BJ (cell line): ENCODE measurements at places on chromosomes 12 and 14. TPM values are rescaled to one million over a fixed set of nuclear protein-coding genes. Genes with fewer than 3 reads are reported as not detected.

Gene GZMB
- not detected in 2 replicates for polyA plus RNA-seq

DNA sequence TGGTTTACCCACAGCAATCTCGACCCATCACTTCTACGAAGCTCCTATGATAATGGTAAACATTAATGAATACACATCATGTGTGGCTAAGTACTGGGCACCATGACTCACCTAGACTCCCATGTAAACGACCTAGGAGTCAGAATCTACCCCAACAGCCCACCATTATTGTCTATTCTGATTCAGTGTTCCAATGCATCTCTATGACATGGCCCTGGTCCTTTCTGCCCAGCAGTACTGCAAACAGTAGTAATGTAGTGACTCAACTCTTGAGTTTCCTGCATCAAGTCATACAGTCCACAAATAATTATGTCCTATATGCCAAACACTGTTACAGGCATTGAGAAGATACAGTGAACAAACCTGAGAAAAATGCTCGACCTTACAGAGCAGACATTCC, 14.6 kb downstream of the GTF2A1 start:
- no peak for DNase-seq

Gene SLC41A2
- 1.2 and 2.9 TPM in 2 replicates for polyA plus RNA-seq

DNA sequence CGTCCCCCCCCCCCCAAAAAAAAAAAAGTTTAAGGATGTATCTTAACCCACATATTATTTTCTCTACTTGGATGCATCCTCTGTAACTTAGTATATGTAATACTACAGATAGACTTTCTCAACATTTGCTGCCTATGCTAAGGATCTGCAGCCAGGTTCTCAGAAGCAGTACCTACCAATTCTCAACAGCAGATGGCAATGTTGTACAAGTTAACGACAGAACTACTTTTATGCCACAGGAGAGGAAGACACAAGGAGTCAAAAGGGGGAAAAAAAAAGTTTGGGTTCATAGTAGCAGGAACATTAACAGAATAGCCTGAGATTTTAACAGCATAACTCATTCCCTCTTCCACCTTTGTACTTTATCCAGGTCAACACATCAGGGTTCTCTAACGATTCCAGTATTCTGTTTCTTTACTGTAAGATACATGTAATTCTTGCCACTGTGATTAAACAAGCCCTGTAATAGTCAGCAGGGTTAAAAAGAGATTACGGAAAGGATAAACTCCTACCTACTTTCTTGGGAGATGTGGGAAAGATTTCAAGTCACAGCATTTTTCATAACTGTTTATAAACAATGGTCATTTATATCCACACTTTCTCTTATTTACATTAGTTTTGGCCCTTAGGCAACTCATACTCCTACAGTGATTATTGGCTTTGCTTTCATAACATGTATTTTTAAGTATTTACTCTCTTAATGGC, 5.7 kb upstream of the NEK9 start:
- no peak for DNase-seq

GRCh38 chr12:19052689-19053088, 76.8 kb upstream of the PLEKHA5 start:
- no peak for DNase-seq

Gene NOVA1
- 0.10 TPM in 1 of 2 replicates, not detected in the other for polyA plus RNA-seq

Gene SMIM41
- 0.05 TPM in 1 of 2 replicates, not detected in the other for polyA plus RNA-seq

DNA sequence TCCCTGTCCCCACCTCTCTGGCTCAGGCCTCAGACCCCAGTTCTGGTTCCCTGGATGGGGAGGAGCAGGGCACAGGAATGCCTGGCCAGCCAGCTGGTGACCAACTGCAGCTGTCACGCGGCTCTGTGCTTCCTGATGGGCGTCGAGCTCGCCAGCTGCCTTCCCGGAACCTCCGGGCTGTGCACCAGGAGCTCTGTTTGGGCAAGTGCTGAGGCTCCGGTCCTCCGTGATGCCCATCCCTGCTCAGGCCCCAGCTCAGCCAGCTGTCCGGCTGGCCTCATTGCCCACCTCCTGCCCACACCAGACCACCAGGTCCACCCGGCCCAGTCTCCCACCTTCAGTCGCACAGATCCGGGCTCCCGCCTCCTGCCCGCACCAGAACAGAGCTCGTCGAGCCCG, 4.8 kb downstream of the IFFO1 start:
- no peak for DNase-seq

DNA sequence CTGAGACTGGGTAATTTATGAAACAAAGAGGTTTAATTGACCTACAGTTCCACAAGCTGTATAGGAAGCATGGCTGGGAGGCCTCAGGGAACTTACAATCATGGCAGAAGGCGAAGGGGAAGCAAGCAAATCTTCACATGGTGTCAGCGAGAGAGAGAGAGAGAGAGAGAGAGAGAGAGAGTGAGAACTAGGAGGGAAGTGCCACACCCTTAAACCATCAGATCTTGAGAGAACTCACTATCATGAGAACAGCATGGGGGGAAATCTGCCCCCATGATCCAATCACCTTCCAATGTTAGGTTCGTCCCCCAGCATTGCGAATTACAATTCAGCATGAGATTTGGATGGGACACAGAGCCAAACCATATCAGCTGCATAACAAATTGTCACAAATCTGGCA, 96.7 kb downstream of the CHST11 start:
- DNase-seq = no peak

DNA sequence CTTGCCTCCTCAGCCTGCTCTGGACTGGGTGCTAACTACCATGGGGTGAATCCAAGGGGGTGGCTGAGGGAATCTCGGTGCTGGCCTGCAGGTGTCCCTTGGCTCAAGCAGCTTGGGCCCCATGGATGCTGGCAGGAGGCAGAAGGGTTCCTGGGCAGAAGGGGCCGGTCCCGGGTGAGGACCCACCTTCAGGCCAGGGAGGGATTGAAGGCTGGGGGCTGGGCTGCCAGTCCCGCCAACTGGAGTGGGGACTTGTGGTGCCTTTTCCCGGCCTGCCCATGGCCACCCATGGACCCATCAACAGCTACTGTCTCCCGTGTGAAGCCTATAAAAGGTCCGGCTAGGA, 550.1 kb downstream of the SLC6A15 start:
- no peak for DNase-seq

DNA sequence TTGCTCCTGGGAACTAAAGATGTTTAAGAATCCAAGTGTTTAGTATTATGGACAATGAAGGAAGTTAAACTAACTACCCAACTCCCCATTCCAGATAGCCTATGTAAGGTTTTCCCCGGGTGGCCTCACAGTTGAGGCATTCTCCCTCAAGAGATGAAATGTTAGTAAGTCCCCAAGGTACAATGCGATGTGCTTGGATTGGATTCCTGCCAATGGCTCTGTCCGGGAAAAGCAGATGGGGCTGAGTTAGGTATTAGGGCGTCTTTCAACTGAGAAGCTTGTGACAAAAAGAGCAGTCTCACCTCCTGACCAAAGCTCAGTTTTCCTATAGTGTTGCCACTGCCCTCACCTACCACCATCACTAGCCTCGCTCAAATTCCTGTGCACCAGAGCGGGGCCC, 64.8 kb upstream of the E2F7 start:
- DNase-seq = no peak

- no peak for DNase-seq
These were observed 967.8 kb downstream of the TMEM121 start for GRCh38 chr14:106493962-106494823.

GRCh38 chr12:111766608-111767361, at the start of gene ALDH2:
ALDH2 (plus strand) TSS chr12:111766933; CDS start chr12:111766983, 50 bp downstream.
- no peak for DNase-seq

GRCh38 chr12:108729612-108730364, 1.5 kb downstream of the CORO1C start:
- DNase-seq = no peak

GRCh38 chr14:64818151-64818550, 61.6 kb downstream of the SPTB start:
- no peak for DNase-seq

Gene PROX2
- not detected in 2 replicates for polyA plus RNA-seq

DNA sequence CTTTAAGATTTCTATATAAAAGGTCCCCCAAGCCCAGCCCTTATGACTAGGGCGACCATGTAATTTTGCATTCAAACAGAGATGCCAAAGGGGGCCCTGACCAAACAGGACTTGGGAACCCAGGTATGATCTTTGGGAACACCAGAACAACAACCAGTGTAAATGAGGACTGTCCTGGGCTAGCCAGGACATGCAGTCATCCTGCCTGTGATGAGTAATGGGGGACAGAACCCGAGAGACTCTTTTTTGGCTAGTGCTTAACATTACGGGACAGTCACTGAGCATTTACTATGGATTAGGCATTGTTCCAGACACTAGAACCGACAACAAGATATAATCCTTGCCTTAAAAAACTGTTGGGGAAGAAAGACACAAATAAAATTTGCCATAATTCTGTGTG, 337.3 kb downstream of the CACNA1C start:
- no peak for DNase-seq

DNA sequence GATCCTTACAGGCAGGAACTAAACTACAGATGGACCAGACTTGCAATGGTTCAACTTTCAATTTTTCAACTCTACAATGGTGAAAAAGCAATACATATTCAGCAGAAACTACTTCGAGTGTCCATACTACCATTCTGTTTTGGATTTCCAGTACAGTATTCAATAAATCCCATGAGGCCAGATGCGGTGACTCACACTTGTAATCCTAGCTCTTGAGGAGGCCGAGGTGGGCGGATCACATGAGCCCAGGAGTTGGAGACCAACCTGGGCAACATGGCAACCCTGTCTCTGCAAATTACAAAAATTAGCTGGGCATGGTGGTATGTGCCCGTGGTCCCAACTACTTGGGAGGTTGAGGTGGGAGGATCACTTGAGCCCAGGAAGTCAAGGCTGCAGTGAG, 336.1 kb downstream of the MED13L start:
- DNase-seq = no peak

DNA sequence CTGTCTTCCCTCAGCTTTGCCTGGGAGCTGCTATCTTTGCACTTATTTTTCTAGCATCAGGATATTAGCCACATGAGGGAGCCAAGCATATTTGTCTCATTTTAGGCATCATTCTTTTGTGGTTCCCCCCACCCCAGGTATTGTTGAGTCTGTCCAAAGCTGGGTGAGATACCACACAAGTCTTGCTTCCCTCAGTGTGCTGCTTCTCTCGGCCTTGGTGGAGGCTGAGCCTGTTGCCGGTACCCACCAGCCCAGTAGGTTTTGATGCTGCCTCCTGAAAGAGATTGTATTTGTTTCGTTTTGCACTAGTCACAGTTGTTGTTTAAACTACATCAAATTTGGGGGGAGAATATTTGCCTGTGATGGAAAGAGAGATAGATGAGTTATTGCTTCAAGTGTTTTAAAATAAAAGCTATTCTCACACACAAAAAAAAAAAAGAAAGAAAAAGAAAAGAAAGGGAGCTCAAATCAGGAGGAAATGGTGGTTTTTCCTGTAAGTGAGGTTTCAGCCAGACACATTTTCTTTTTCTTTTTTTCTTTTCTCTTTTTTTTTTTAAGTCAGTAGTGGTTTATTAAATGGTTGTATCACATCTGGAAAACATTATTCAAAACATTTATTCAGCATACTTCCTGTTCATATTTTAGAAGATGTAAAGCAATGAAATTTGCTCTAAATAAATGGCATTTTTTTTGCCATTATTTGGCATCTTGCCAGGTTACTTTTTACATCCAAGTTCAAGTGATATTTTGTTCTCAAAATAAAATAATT, 58.5 kb downstream of the SLC4A8 start:
- no peak for DNase-seq

Gene GARIN6
- not detected in 2 replicates for polyA plus RNA-seq

DNA sequence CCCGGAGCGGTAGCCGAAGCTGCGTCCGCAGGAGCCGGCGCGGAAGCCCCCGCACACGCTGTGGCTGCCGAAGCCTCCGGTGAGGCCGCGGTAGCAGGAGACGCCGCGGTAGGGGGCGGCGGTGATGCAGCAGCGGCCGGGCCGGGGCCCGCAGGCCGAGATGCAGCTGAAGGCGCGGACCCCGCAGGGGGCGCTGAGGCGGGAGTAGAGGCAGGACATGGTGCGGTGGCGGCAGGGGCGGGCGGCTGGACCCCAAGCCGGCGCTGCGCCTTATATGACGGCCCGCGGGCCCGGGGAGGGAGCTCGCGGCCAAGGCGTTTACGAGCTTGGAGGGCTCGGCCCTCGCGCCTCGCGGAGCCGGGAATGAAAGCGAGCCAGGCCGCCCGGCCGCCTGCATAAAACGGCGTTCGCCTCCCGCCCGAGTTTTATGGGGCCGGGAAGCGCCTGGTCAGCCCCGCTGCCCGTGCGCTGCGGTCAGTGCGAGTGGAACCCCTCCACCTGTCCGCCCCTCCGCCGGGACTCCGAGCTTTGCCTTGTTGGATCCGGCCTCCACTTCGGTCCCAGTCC, 16.0 kb upstream of the KRT86 start:
- DNase-seq = no peak

Gene MAP3K9
- polyA plus RNA-seq = 0.36 and 0.45 TPM in 2 replicates

- DNase-seq = peak; percentile 18
These were observed 48.3 kb downstream of the STXBP6 start for GRCh38 chr14:25001601-25002000.

DNA sequence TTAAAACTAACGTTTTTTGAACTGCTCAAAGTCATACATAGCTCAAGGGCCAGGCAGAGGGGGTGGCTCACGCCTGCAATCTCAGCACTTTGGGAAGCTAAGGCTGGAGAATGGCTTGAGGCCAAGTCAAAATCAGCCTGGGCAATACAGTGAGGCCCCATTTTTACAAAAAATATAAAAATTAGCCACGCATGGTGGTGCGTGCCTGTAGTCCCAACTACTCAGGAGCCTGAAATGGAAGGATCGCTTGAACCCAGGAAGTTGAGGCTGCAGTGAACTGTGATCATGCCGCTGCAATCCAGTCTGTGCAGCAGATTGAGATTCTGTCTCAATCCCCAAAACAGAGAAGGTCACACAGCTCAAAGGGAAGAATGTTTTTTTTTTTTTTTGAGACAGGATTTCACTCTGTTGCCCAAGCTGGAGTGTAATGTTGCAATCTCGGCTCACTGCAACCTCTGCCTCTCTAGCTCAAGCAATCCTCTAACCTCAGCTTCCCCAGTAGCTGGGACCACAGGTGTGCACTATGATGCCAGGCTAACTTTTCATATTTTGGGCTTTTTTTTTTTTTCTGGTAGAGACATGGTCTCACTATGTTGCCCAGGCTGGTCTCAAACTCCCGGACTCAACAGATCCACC, 2.9 kb downstream of the RBM23 start:
- DNase-seq = no peak

Gene SAMD15
- 0.34 and 1.4 TPM in 2 replicates for polyA plus RNA-seq

DNA sequence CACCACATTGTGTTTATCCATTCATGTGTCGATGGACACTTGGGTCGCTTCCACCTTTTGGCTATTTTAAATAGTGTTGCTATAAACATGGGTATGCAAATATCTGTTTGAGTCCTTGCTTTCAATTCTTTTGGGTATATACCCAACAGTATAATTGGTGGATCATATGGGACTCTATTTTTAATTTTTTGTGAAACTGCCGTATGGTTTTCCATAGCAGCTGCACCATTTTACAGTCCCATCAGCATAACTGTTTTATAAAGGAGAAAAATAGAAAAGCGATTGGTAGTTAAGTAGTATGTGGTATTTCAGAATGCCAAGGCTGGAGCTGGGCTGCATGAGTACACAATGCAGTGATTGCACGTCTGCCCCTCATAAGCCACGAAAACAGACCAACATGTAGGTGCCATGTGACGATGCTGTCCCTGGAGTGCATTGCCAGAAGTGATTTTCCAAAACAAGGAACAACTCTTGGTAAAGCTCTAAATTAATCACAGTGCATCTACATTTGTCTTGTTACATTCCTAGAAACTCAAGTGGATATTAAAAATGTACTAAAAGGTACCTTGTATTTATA, 83.5 kb downstream of the C12orf75 start:
- DNase-seq = no peak
